ENCODE measurements at places on chromosomes 4 and X.

DNA sequence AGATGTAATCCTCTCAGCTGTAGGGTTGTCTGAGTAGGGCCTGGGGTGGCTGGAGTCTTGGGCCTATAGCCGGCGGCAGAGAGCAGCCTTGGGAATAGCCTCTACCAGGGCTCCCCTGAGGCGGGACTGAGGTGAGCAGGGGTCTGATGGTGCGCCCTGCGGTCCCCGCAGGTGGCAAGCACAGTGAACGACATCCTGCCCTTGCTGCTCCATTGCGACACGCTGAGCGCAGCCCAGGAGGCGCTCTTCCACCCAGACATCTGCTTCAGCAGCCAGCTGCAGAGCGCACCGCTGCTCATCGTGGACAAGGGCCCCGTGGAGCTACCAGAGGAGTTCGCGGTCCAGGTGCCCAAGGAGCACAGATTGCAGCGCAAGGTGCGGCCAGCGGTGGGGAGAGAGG is 317.0 kb downstream of the ADGRL3 start:
- DNase-seq = no peak

GRCh38 chrX:120664081-120664480 is 34.2 kb upstream of the C1GALT1C1 start:
- no peak for DNase-seq

GRCh38 chr4:15868111-15868510 is 70.4 kb downstream of the FGFBP1 start:
- no peak for DNase-seq

GRCh38 chr4:160811956-160812355 is 1351.8 kb downstream of the FSTL5 start:
- DNase-seq = no peak

- no peak for DNase-seq
Measured at GRCh38 chr4:17528551-17529165, 13.7 kb downstream of the CLRN2 start.

- DNase-seq = no peak
Measured at GRCh38 chr4:53635697-53636483, 44.6 kb upstream of the LNX1 start.

DNA sequence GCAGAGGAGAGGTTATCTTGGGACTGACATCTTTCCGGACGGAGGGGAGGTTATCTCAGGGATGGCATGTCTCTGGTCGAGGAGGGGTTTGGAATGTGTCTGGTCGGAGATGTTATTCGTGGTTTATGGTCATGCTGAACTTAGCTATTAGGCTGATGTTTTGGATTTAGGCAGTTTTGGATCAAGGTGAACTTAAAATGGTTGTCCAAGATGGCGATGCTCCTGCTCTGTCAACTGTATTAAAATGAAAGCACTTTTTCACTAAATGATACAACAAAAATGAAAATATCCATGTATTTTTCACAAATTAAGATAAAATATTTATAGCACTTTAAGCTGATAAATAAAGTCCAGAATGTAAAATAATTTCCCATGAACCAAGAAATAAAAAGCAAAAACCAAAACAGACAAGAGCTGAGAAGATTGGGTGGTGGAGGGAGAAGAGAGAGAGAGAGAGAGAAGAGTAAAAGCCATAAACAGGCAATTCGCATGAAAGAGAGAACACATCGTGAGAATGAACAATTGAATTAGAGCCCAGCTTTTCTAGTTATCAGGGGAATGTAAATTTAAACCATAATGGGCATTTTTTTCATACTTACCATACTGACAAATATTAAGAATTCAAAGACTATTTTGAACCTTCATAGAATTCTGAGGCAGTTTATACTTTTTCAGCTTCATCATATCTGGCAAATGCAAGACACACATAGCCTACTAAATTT is 2236.0 kb upstream of the AGA start:
- no peak for DNase-seq
